Urinary bladder (tissue), 4 donors: ENCODE measurements at places on chromosomes 3 and 15. TPM values are rescaled to one million over a fixed set of nuclear protein-coding genes. Genes with fewer than 3 reads are reported as not detected.

CXCR6 gene
- 0.63 TPM for total RNA-seq

SLC51B gene
- not detected for total RNA-seq

GPR149 gene
- not detected for total RNA-seq

ALG1L2 gene
- total RNA-seq, result 0.85 TPM

GRCh38 chr15:48888191-48888590 is 10.3 kb downstream of the EID1 start:
- DNase-seq, result no peak

- DNase-seq, result no peak
Observed at GRCh38 chr3:44890852-44891251, 16.4 kb downstream of the TGM4 start.

GRCh38 chr3:2948882-2949281 is 161.3 kb downstream of the IL5RA start:
- DNase-seq, result no peak

DNA sequence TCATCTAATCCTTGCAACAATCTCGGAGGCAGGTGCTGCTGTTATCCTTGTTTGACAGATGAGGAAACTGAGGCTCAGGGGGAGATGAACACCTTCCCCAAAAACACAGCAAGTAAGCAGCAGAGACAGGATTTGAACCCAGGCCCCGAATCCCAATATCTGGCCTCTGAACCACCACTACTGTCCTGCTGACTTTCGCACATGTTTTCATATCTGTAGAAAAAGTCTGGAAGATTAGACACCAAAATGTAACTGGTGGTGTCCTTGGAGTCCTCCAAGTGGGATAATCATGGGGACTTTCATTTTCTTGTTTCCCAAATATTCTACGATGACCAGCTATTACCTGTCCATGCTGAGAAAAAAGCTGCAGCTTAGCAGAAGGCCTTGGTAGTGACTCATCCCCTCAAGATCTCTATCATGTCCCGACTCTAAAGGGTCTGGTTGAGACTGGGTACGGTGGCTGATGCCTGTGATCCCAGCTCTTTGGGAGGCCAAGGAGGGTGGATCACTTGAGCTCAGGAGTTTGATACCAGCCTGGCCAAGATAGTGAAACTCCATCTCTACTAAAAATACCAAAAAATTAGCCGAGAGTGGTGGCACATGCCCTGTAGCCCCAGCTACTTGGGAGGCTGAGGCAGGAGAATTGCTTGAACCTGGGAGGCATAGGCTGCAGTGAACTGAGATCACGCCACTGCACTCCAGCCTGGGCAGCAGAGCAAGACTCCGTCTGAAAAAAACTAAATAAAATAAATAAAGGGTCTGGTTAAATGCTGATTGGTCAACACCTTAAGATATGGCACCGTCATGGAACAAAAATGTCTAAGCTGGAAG is 8.6 kb downstream of the IRAK2 start:
- no peak for DNase-seq

DNA sequence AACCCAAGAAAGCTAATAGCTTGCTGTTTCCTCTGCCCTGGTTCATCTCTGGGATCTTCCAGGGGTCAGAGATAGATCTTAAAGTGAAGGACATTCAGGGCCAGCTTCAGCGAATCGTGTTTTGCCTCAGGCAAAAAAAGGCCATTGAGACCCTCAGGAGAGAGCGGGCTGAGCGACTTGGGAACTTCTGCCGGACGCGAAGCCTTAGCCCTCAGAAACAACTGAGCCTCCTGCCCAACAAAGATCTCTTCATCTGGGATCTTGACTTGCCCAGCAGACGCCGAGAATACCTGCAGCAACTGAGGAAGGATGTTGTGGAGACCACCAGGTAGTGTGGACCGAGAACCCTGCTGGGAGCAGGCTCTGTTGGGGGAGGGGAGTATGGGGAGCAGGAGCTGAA is 42.5 kb downstream of the CDAN1 start:
- no peak for DNase-seq

- no peak for DNase-seq
Observed at GRCh38 chr3:137012097-137012501, 54.3 kb downstream of the IL20RB start.

- DNase-seq, result no peak
Observed at GRCh38 chr3:33187368-33187634, 31.3 kb downstream of the SUSD5 start.

DNA sequence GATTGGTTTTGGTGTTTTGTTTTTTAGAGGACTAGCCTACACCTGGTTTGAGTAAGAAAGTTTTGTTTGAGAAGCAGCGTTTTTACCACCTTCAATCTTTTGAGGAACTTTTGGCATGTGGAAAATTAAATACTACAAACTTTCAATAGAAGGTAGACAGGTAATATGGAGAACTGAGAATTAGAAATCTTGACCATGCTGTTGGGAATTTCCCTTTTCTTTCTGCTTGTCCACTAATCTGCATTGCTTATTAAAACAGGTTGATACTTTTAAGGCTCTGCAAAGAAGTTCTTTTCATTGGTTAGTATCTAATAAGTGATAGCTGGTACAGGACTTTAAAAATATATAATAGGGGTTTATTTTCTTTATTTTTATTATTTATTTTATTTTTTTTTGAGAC is 31.9 kb downstream of the UBE2E1 start:
- DNase-seq, result no peak

GRCh38 chr3:187735837-187736236 is 9.4 kb downstream of the BCL6 start:
- no peak for DNase-seq

- DNase-seq, result no peak
Observed at GRCh38 chr3:50599716-50600118, 11.9 kb downstream of the CISH start.

- no peak for DNase-seq
Observed at GRCh38 chr3:152434142-152434541, 165.4 kb downstream of the MBNL1 start.

DNA sequence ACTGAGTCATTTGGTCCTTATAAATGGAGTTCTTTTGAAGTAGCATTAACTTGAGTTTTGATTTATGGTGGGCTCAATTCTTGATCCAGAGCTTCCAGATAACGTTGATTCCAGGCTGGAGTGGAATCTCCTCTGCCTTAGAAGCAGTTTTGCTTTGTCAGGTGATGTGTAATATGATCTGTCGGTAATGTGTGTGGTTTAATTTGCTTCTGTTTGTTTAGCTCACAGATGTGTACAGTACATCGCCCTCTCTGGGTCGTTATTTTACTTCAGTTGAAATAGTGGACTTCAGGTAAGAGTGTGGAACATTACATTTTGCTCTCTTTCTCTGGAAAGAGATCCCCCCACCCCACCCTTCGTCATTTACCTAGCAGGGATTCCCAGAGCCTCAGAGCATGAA is 23.1 kb downstream of the C3orf52 start:
- no peak for DNase-seq

GRCh38 chr15:90598031-90598577 is 68.4 kb downstream of the CRTC3 start:
- DNase-seq, result no peak

DNA sequence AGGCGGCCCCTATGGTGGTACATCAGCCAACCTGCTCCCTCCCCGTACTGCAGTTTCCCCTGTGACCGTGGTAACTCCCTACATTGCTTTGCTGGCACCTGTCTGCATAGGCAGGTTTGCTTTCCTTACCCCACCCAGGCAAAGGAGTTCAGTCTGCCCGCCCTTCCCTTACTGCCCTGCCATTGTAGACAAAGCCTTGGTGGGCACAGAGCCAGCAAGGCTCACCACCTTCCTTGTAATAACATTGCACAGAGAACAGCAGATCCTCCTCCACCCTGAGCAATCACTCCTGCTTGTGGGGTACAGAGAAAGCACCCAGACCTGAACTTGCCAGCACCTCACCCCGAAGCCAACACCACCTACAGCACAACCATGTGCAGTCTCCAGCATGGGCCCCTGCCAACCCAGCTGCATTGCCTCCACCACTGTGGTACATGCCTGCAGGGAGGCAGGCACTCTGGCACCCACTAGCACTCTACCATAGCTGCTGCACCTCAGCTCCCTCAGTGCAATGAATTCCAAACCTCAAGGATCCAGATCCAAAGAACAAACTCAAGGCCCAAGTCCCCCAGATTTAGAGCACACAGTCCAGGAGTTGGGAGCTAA is 192.7 kb upstream of the KCNMB2 start:
- no peak for DNase-seq

DNA sequence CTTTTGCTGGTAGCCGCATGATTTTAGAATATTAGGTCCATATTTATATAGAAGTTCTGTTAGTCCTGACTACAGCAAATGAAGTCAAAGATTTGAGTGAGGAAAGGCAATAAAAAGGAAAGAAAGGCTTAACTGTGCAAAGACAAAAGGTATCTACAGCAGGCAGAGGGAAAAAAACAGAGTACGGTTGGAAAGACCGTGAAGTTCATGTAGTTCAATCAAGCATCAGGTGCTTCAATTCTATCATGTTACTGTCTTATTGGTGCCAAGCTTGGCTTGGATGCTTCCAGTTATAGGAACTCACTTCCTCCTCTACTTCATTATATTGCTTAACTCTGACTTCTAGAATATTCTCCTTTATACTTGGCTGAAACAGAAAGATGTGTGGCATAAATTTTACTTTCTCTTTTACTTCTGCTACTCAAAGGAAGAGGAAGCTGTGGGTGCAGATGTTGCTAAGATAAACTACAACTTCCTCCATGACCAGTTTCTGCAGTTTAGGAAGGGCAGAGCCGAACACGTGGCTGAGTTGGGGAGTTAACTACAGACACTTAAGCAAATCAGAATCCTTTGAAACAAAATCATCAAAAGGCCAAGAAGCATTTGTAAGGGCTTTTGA is 72.6 kb upstream of the ZBED2 start:
- DNase-seq, result no peak

- DNase-seq, result no peak
Observed at GRCh38 chr3:151974067-151974466, 100.6 kb downstream of the SUCNR1 start.

DNA sequence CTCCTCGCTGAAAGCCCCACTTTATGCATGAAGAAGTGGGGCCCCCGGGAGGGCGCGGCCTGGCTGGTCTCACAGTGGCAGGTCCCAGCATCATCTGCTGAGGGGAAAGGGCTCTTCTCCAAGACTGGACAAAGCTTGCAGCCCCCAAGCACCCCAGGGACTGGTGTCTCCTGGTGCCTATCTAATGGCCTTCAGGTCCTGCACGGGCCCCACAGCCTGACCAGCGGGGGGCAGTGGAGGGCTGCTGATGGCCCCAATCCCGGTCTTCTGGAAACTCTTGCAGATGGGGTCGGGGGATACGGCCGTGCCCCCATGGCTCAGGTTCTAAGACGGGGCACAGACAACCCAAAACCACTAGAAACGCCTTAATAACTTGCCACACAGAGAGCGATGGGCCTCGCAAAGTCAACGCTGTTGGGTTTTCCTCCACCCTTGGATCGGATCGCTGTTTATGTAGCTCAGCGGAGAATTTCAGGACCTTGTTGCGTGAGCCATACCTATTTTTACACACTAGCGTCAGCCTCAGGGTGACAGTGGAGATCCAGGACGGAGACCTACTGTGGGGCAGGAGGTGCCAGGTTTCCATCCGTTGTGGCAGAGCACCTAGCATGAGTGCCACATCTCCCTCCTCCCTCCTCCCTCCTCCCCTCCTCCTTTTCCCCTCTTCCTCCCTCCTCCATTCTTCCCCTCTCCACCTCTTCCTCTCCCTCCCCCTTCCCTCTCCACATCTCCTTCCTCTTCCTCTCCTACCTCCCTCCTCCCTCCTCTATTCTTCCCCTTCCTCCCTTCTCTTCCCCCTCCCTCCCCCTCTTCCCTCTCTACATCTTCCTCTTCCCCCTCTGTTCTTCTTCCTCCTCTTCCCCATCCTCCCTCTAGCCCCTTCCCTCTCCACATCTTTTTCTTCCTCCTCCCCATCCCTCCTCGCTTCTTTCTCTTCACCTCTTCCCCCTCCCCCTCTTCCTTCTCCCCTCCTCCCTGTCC is 79.3 kb upstream of the ALDH1L1 start:
- no peak for DNase-seq

DNA sequence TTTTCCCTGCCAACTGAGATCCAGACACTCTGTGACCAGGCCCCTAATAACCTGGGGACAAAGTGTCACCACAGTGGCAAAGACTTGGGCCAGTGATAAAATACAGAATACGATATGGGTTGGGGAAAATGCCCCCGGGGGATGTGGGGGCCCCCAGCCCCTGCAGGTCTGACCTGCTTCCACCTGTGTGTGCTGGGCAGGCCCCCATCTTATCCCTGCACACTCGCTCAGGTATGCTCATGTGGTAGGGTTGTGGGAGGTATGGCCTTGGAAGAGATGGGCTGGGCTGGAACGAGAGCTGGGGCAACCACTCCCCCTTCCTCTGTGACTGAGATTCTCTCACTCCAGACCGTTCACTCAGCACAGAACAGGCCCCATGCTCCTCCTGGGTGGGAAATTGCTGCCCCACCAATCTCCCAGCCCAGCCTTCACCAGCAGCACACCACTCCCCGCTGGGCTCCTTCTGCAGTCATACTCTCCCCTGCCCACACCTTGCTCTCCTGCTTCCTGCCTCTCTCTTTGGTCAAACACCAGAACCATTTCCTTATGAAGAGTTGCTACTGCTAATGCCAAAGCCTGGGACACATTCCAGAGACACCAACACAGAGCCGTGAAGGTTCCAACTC is 9.6 kb upstream of the CPEB1 start:
- DNase-seq, result no peak

- DNase-seq, result no peak
Observed at GRCh38 chr3:191262650-191263049, 63.6 kb downstream of the OSTN start.

- no peak for DNase-seq
Observed at GRCh38 chr3:52149021-52149420, 5.2 kb downstream of the POC1A start.

- peak; percentile 7 for DNase-seq
Observed at GRCh38 chr3:40848421-40848820, 323.7 kb downstream of the ZNF621 start.

DNA sequence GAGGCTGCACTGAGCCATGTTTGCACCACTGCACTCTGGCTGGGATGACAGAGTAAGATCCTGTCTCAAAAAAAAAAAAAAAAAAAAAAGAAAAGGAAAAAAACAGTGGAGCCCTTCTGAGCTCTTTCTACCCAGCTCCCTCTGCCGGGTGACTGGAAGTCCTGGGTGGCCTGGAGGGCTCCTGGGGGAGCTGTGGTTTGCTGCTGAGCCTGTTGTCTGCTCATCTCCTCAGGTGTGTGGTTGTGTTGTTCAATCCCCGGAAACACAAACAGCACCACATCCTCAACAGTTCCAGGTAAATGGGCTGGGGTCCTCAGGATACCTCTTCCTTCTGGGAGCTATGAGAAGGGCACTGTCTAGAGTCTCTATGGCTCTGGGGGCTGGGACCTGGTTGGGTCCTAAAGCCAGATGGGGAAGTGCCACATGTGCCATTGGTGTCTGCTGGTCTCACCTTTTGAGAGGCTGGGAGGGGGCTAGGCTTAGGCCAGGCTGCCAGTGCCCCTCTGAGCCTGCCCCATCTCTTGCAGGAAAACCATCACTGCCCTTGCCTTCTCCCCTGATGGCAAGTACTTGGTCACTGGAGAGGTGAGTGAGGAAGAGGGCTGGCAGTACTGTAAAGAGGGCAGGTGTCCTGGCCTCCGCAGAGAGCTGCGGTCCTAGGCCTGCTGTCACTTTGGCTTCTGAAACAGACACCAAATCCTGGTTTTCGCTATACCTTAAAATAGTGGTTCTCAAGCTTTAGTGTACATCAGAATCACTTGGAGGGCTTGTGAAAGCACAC is 17.1 kb upstream of the JMJD7 start:
- DNase-seq, result no peak
